ENCODE measurements at places on chromosomes 2 and 18.

DNA sequence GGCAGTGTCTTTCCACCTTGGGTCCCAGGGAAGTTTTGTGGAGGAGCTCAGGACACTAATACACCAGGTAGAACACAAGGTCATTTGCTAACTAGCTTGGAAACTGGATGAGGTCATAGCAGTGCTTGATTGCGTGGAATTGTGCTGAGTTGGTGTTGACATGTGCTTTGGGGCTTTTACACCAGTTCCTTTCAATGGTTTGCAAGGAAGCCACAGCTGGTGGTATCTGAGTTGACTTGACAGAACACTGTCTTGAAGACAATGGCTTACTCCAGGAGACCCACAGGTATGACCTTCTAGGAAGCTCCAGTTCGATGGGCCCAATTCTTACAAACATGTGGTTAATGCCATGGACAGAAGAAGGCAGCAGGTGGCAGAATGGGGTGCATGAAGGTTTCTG lies 5.9 kb downstream of the CTLA4 start:
- no peak for DNase-seq

- DNase-seq: no peak
These were observed 228.1 kb upstream of the TRIB2 start for GRCh38 chr2:12488352-12489318.

- DNase-seq: no peak
These were observed 192.2 kb upstream of the HS6ST1 start for GRCh38 chr2:128510701-128511397.

DNA sequence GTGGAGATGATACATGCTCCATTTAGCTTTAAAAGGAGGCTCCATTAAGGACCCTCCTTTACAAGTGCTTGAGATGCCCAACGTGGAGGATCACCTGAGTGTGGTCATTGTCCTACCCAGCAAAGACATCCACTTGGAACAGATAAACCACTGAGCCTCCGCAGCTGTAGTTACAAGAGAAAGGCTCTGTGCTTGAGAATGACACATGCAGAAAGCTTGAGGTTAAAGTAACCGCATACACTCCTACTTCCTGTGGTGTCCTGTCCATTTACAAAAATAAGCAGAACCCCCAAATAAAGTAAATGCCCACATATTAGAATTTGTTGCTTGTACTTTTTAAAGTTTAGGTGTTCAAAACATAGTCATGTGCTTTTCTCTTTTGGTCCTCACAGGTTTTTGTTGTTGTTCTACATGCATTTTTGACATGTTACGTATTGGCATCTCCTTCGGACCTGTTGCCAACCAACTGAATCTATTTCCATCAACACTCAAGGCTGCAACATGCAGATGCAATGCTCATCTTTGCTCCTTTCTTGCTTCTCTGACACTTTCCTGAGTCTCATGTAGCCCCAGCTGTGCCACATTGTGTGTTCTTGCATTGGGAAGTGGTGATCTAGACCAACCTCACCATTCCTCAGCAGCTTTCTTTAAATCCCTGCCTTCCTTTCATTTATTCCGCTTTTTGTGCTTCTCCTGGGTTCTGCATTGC lies 56.0 kb downstream of the SERPINB7 start:
- no peak for DNase-seq
